Activated gamma-delta T cell (primary cell): ENCODE measurements at places on chromosomes 1 and 21.

GRCh38 chr1:40997096-40997495 lies 17.6 kb downstream of the CTPS1 start:
- DNase-seq, result no peak

- DNase-seq, result no peak
These were observed at the start of gene ECM1 for GRCh38 chr1:150507912-150508864. Gene ECM1 (plus strand): TSS chr1:150508109. CDS start chr1:150508210, 101 bp downstream.

GRCh38 chr1:63775418-63776127 lies 1.8 kb downstream of the ROR1 start:
- no peak for DNase-seq

DNA sequence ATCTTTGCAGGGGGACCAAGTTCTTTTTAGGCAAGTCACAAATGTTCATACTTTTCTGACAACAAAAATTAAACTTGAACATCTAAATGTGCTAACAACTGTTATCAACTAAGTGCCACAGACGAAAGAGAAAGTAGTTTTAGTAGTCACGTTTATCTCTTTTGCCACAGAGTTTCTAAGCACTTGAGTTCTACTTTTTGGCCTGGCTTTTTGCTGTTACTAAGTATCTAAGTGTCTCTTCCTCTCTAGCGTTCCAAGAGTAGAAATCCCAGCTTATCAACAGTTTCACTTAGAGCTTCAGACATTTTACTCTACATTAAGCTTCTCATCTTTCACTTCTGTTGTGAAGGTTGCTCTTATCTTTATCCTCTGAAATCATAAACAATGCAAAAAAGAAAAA lies 34.2 kb downstream of the GATAD2B start:
- no peak for DNase-seq

DNA sequence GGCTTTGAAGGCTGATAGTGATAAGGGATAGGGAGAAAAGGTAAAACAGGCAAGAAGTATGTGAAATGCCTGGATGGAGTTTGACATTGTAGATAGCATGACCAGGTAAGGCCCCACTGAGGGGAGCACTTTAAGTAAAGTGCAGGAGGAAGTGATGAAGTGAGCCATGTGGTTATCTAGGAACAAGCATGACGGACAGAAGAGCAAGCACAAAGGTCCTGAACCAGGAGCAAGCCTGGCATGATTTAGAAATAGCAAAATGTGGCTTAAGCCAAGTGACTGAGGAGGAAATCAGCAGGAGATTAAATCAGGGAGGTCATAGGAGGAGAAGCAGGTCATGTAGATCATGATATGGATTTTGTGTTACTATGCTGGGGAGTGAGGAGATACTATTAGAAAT lies 129.2 kb downstream of the GLUL start:
- no peak for DNase-seq

DNA sequence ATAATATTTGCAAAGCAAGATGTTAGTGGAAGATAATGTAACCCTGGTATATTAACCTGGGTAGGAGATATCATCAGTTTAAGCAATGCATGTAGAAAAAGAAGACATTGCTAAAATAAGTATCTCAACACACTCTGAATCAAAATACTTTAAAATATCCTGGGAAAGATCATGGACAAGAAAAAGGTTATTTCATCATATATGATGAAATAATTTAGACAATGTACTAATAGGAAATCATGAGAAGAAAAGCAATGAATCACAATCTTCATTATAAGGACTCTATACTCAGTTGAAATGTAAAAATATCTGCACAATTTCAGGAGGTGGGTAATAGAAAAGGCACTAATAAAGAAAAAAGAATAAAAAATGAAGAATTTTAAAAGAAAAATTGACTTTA lies 158.8 kb downstream of the KCNT2 start:
- no peak for DNase-seq

DNA sequence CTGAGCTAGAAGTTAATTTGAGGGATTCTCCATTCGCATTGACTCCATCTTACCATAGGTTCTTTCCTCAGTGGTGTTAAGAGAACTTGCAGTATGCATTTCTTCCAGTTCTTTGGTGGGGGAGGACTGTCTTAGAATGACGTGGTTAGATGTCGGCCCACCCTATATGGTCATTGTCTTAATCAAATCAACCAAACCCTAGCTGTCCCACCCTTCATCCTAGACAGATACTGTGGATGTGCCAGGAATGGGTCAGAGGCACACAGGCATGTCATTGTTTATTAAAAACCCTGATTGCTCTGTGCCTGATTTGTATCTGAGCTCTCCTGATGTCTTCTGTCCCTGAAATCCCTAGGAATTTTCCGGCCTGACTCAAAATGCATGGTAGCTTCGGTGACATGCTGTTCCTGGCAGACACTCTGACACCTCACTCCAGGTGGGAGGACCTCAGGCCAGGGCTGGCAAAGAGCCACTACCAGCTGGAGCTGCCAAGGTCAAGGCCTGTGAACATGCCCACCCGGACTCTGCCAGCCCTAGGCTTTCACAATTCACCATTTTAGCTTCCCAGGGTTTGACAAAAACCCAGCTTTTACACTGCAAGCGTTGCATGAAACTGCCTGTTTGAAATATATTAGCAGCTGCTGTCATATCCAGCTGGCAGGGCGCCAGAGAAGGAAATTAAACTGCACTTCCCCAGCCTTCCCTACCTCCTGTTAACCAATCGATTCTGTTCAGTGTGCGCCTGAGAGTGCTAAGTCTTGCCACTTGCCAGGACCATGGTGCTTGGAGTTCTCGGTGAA lies 134.0 kb downstream of the FAM78B start:
- no peak for DNase-seq

- DNase-seq, result no peak
These were observed at the start of gene KCNA2 for GRCh38 chr1:110605901-110606656. Gene KCNA2 (minus strand): TSS chr1:110606358. CDS start chr1:110604782, 1,576 bp downstream.

GRCh38 chr1:8578132-8578877 lies 239.1 kb downstream of the RERE start:
- no peak for DNase-seq

GRCh38 chr1:18997508-18997907 lies 41.0 kb upstream of the IFFO2 start:
- no peak for DNase-seq

- DNase-seq, result no peak
These were observed 7.6 kb downstream of the FAM151A start for GRCh38 chr1:54615531-54616279.

DNA sequence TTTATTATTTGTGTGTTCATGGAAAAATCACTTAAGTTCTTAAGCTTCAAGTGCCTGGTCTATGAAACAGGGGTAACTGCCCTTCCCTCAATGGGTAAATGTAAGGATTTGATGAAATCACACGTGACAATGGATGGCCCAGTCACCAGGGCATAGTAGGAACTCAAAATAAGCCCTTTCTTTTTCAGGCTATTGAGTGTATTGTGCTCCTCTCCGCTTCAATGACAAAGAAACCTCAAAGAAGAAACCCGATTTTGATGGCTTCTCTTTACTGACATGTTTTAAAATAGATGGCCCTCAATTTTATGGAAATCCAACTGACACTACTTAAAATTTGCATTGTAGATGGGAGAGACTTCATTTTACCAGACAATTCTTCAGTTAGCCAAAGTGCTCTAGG lies 543.5 kb downstream of the OMA1 start:
- DNase-seq, result no peak

- no peak for DNase-seq
These were observed 392.2 kb downstream of the VAV3 start for GRCh38 chr1:107572674-107573211.

DNA sequence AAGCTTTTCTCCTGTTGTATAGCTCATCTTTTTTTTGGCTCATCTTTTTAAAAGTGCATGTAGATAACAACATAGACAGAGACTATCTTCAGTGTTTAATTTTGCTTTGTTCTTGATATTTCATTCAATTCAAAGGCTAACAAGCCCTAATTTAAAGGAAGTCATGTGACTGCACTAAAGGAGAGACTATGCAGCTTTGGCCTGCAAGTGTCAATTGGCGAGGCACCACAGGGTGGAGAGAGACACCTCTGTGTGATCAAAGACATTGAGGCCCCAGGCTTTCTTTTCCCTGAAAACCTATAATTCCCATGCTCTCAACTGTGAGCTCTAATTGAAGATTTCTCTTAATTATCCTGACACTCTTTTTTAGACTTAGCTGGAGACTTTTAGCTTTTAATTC lies 53.6 kb downstream of the CHODL start:
- no peak for DNase-seq

DNA sequence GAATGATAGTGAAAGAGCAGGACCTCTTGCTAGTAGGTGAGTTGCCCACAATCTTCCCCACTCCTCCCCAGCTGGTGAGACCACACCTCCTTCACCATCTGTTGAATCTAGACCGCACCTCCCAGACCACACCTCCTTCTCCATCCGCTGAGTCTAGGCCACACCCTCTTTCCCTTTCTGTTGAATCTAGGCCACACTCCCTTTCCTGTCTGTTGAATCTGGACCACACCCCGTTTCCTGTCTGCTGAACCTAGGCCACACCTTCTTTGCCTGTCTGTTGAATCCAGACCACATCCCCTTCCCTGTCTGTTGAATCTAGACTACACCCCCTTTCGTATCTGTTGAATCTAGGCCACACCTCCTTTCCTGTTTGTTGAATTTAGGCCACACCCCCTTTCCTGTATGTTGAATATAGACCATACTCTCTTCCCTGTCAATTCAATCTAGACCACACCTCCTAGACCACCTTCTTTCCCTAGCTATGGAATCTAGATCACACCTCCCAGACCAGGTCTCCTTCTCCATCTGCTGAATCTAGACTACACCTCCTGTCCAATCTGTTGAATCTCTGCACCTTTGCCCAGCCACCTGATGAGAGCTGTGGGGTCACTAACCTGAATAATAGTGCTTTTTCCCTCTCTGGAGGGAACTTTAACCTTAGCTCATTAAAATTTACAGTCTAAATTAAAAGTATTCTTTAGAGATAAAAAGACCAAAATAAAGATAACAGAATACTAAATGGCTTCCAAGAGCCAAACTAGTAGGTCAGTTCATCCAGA lies 116.3 kb downstream of the DAB1 start:
- DNase-seq, result no peak

- DNase-seq, result no peak
These were observed 1.2 kb downstream of the LRRC40 start for GRCh38 chr1:70204139-70204538.

DNA sequence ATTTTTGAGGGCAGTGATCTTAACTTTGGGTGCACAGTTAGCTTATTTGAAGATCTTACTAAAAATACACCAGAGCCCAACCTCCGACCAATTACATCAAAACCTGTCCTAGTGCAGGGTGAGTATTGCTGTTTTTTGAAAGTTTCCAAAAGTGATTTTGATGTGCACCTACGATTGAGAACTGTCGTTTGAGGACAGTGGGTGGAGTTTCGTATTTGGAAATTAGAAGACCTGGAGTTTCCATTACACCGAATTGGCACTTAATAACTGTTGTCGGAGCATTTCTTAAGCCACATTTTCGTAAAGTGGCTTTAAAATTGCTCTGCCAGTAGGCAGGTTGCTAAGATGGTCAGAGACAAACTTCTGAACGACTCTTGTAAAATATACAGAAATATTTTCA lies 1.1 kb downstream of the SOD1 start:
- no peak for DNase-seq

DNA sequence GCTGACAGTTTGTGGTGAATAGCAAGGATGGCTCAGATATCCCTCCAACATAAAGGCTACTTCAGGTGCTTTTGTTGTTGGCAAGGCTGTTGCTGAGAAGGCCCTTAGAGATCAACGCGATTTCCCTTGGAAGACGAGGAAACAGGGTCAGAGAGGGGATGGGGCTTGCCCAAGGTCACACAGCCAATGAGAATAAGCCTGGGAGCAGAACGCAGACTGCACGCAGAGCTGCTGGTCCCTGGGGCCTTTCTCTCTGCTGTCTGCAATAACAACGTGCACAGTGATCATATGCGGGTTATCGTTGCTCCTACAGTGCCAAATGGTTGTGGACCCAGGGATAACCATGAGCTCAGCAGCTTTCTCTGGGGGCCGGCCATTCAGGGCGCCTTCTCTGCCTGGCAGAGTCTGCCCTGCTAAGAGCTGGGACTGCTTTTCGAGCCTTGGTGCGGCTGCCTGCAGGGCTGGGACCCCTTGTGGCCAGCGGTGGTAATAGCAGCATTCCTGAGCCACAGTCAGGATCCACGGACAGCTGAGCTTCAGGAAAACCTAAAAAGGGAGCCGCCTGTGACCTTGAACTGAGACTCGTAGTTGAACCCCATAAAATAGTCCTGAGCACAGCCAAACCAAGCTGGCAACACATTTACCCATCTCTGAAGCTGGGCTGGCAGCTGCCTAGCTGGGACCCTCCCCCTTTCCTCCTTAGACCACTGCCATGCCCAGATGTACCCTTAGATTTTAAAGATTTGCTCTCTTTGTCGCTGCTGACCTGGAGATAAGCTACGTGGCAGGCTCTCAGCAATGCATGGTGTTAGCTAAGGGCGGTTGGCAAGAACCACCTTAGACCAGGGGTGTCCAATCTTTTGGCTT lies 39.8 kb downstream of the HTR6 start:
- no peak for DNase-seq

DNA sequence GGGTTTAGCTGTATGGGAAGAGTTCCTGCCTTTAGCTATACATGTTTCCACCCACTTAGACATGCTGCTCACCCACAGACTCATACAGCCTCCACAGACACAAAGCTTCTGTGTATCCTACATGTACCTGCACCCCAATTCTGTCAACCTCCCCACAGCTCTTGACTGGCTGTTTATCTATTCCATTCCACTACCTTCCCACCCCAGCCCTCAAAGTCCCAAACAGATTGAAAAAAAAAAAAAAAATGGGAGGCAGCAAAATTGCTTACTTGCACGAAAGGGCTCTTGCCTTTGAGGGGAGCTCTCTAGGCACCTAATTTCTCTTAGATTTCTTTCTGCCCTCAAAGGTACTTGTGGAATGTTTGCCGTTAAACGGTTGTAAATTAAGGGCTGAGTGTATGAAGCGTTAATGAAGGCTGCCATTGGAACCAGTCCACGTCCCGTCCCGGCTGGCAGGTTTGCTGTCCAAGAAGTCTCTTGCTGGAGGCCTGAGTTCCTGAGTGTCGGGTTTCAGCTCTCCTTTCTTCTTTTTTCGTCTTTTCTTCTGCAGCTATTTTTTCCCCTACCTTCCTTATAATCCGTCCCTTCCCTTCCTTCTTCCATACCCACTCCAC lies 43.6 kb downstream of the PBX1 start:
- no peak for DNase-seq

GRCh38 chr1:91699339-91699974 lies 186.5 kb downstream of the TGFBR3 start:
- no peak for DNase-seq
